ENCODE measurements at places on chromosomes 3 and 15.
A peak's percentile ranks its signal among the peaks of the same experiment; 100 is the strongest.

DNA sequence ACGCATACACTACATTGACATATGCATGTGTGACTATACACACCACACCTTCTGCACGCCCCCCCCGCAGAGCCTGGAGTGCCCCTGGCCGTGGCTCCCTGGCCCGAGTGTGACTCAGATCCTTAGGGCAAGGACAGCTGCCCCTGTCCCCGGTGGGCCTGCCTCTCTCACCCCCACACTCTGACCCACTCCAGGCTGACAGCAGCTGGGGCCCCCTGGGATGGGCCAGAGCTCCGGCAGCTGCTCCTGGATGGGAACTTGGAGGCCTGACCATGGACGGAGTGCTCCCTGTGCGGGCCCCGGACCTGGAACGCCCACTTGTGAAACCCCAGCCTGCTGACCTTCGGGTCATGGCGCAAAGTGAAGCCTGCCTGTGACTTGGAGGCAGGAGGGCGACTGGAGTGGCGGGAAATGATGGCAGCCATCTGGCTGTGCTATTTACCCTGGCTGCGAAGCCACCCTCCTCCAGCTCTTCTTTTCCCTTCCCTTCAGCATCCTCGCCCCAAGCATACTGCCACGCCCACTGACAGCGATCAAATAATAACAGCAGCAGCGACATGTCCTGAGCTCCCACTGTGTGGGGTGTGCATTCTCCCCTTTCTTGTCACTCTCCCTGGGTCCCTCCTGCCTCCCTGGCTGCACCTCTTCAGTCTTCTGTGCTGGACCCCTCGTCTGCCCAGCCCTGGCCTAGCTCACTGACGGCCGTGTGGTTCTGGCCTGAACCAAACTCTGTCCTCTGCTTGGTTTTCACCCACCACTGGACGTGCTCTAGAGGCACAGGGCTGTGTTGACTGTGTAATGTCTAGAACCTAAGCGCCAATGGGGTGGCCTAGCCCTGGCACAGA lies 90.7 kb upstream of the MEF2A start:
- DNase-seq, result peak; percentile 90

DNA sequence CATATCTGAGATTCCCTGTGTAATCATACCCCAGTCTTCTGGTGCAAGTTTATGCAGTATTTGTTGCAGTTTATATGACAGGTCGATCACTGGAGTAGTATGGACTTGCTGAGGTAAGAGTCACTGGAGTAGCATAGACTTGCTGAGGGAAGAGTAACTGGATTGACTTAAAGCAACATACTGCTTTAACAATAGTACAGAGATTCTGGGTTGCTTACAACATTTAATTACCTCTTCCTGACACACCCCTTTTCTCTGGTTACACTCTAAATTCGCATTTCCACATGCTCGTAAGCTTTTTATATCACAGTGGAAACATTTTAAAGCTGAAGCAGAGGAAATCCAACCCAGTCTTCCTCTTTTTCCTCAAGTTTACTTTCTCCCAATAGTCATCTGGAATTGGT lies 11.8 kb downstream of the AAGAB start:
- no peak for DNase-seq

- peak; percentile 28 for DNase-seq
Measured at GRCh38 chr3:86988235-86988634, 2.7 kb downstream of the VGLL3 start.

DNA sequence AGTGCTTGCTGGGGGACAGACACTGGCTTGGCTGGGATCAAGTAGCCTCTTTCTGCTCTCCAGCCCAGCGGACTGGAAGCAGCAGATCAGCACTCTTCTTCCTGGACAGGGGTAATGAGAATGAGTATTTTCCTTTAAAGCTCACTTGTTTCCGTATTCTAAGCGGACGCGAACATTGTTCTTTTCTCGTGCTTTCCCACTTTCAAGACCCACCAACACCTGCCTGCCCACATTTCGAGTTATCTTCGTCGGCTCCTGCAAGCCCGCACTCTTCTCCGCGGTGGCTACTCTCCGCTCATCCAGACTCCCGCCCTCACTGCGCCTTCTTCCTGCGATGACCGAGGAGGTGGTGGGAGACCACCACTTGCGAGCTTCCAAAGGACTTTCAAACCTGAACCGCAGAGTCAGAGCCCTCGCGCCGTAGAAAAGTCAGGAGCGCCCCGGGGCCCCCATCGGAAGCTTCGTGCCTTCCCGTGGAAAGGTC lies 1.6 kb upstream of the PPM1L start:
- DNase-seq, result peak; percentile 56

GRCh38 chr3:69273896-69274295 lies 112.0 kb downstream of the FRMD4B start:
- DNase-seq, result no peak

DNA sequence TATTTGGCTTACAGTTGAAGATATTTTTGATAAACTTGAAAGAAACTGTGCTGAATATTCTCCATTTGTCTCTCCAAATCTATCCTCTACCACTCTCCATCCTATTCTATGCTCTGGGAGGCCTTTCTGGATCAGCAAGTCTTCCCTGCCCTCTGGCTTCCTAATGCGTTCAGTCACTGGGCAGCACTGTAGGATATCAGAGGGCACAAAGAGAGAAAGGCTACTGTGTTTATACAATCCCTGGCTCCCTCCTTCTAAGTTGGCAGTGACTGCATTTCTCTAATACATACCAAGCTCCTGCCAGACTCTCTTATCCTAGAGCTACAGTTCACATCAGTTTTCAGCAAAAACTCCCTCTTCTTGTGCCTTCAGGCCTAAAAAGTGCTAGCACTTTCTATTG lies 102.1 kb upstream of the FHIT start:
- DNase-seq, result no peak

GRCh38 chr15:90412356-90413194 lies 24.5 kb downstream of the IQGAP1 start:
- DNase-seq, result no peak

GRCh38 chr3:56324473-56324872 lies 143.8 kb downstream of the ERC2 start:
- DNase-seq, result no peak

DNA sequence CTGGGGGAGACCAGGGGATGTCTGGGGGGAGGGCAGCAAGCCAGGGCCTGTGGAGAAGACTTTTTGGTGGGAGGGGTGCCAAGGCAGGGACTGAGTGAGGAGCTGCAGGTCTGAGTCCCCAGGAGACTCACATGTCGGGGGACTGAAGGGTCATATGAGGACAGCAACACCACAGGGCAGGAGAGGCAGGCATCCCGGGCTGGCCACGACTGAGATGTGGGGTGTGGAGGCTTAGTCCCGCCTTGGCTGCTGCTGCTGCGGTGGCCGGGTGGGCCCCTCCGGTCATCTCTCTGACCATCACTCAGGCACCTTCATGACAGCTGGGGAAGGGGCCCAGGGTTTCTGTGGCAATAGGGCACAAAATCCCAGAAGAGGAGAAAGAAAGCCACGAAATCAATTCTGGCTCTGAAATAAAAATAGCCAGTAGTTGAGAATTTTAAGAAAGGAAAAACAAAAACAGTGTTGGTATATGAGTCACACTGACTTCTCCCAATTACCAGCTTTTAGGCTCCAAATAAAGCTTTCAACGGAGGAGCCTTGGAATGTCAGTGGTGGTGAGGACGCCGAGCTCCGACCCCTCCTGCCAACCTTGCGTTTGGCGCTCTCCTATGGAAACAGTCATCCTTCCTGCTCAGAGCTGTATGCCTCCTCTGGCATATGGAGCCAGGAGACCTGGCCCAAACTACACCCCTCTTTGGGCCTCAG lies 52.9 kb upstream of the ITGA11 start:
- DNase-seq, result peak; percentile 24
